ENCODE measurements at places on chromosomes 1 and 21. TPM values are rescaled to one million over a fixed set of nuclear protein-coding genes. Genes with fewer than 3 reads are reported as not detected.

The LORICRIN gene
- total RNA-seq = not detected

The BTBD8 gene
- total RNA-seq = 3.6 TPM

The LMOD1 gene
- total RNA-seq = under 0.01 TPM

The OR2M2 gene
- not detected for total RNA-seq

The SLC2A5 gene
- not detected for total RNA-seq

The KCNJ15 gene
- 27.5 TPM for total RNA-seq

The ACOT11 gene
- total RNA-seq = 2.3 TPM

The CYP4Z1 gene
- total RNA-seq = not detected

The PTPN22 gene
- not detected for total RNA-seq

The NCAM2 gene
- under 0.01 TPM for total RNA-seq

The LAMC1 gene
- 172 TPM for total RNA-seq

The TNN gene
- total RNA-seq = not detected

The EFNA3 gene
- 1.6 TPM for total RNA-seq

The KRTAP19-3 gene
- total RNA-seq = not detected

The C4BPA gene
- total RNA-seq = not detected

The DCST1 gene
- total RNA-seq = not detected

The CD34 gene
- 0.41 TPM for total RNA-seq

The TEDDM1 gene
- not detected for total RNA-seq
